NCI-H187 (cell line): ENCODE measurements at places on chromosomes 2 and 18.
A peak's percentile ranks its signal among the peaks of the same experiment; 100 is the strongest.

DNA sequence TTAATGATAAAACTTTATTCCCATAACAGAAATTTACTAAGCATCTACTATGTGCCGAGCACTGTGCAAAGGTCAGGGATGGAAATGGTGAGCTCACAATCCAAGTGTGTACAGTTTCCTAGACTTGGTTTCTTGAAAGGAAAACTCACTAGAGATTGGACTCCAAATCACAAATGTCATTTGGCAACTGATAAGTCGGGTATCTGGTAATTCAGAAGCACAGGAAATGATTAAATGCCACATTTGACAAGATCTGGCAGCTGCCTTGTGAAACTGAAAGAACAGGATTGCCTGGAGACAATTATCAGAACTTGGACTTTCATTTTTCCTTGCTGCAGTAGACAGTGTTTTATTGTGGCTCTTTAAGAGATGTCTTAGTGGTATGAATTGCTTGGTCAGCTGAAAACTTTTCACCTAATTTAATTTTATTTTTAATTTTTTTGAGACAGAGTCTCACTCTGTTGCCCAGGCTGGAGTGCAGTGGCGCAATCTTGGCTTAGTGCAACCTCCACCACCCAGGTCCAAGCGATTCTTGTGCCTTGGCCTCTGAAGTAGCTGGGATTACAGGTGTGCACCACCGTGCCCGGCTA, 19.2 kb downstream of the ITGA6 start:
- no peak for DNase-seq

DNA sequence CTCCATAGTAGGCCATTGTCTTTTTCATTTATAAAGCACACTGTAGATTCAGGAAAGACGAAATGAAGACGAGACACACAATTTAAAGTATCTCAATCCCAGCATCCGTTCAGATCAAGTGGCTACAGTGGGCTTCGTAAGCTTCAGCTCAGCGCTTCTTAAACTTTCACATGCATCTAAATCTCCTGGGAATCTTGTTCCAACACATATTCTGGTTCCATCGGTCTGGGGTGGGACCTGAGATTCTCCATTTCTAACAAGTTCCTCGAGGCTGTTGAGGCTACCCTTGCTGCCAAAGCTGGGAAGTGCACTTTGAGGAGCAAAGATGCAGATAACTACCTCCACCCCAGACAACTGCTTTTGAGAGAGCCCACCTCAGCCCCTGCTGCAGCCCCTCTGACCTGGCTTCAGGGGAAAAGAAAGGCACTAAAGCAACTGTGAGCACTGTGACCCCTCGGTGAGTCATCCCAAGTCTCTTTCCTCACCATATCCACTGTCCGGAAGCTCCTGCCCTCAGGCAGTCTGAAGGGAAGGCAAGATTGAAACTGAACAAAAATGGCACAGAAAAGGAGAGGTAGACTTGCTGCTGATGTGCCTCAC, 201.1 kb upstream of the FBXO11 start:
- DNase-seq = no peak

DNA sequence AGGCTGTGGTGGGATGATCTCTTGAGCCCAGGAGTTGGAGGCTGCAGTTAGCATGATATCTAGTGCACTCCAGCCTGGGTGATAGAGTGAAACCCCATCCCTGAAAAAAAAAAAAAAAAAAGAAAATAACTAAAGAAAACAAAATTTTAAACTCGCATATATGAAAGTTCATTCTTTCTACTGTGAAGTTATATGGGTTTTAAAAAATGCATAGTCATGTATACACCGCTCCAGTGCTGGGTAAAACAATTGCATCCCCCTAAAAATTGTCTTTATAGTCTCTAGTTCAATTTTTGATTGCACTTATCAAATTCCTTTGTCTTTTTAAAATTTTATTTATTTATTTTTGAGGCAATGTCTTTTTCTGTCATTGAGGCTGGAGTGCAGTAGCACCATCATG, 65.0 kb upstream of the ACYP2 start:
- DNase-seq = no peak

- DNase-seq = no peak
These were observed 1064.5 kb upstream of the DDX18 start for GRCh38 chr2:116749994-116750393.

DNA sequence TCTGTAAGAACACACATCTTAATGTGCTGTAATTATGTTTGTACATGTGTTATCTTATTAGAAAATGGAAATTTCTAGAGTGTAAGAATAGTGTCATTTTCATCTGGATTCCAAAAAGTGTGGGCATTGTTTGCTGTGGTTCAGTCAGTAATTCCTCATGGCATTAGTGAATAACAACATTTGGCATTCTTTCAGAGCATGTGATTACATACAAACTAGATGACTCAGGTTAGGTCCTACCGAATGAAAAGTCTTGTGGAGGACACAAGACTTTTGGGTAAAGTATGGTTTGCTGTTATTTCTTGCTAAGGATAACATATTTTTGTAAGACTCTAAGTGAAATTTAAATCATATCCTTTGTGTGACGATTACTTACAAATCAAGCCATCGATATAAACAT, 593.1 kb upstream of the NRXN1 start:
- DNase-seq = no peak

- no peak for DNase-seq
These were observed 3.8 kb upstream of the LTBP1 start for GRCh38 chr2:32942793-32943485.

- DNase-seq = no peak
These were observed 16.8 kb downstream of the ST8SIA5 start for GRCh38 chr18:46740046-46740445.

DNA sequence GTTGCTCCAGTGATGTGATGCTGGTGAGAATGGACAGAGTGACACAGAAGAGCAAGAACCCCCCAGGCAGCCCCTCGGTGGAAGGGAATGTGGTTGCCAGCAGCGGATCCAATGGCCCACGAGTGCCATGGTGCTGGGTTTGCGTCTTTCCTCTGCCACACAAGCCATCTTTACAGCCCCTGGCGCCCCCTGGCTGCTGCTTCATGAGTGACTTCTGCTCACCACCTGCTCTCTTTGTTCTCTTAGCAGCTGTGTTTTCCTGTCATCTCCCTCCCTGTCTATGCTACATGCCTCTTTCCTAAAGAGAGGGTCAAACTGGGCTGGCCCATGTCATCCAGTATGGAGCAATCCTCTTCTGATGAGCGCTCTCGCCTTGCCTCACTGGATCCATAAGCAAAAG, 300.0 kb upstream of the SMIM21 start:
- peak; percentile 40 for DNase-seq

GRCh38 chr18:5542515-5543035, 1.2 kb downstream of the EPB41L3 start:
- DNase-seq = no peak

DNA sequence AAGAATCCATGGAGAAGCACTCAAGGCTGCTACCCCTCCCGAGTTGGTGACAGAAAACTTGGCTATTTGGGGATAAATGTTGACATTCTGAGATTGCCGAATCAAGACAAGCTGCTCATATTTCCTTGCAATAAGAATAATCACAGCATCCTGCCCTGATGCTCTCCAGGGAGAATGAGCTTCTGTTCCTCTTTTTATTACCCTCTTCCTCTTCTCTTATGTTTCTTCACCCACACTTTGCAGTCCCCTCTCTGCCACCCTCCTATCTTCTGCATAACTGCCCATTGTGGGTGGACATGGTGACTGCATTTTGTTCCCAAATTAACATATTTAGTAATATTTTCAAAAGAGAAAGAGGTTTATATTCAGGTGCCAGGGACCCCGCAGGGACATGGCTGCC, 11.9 kb upstream of the MSGN1 start:
- no peak for DNase-seq

- DNase-seq = no peak
These were observed 5.8 kb upstream of the TMEM37 start for GRCh38 chr2:119425620-119426395.

DNA sequence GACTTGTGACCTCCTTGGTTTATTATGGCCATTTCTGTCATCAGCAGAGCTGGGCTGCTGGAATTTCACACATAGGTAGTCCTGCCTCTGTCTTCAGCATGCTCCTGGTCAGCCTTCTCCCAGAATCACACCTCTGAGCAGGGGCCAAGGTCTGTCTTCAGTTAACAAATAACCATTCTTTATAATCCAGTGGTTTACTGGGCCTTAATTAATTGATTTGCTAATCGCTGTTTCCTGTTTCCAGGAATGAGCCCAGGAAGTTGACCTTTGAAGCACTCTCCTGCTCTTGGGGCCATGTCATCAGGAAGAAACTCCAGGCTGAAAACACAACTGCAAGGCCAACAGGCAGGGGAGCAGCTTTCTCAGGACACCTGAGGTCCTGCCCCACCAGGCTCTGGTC, 278.5 kb downstream of the SRBD1 start:
- DNase-seq = no peak

GRCh38 chr2:239546541-239546940, 145.7 kb upstream of the HDAC4 start:
- DNase-seq = no peak

- peak; percentile 60 for DNase-seq
These were observed 102.7 kb downstream of the CSRNP3 start for GRCh38 chr2:165572151-165572550.

- DNase-seq = no peak
These were observed 18.4 kb upstream of the VIT start for GRCh38 chr2:36677996-36678605.
